ENCODE measurements at places on chromosomes 5 and 9. TPM values are rescaled to one million over a fixed set of nuclear protein-coding genes. Genes with fewer than 3 reads are reported as not detected.

GRCh38 chr9:97060796-97061195 lies 21.9 kb upstream of the CTSV start:
- no peak for DNase-seq

The ADAMTS16 gene
- not detected for total RNA-seq

- DNase-seq, result no peak
Measured at GRCh38 chr5:440401-441201, 2.4 kb upstream of the EXOC3 start.

DNA sequence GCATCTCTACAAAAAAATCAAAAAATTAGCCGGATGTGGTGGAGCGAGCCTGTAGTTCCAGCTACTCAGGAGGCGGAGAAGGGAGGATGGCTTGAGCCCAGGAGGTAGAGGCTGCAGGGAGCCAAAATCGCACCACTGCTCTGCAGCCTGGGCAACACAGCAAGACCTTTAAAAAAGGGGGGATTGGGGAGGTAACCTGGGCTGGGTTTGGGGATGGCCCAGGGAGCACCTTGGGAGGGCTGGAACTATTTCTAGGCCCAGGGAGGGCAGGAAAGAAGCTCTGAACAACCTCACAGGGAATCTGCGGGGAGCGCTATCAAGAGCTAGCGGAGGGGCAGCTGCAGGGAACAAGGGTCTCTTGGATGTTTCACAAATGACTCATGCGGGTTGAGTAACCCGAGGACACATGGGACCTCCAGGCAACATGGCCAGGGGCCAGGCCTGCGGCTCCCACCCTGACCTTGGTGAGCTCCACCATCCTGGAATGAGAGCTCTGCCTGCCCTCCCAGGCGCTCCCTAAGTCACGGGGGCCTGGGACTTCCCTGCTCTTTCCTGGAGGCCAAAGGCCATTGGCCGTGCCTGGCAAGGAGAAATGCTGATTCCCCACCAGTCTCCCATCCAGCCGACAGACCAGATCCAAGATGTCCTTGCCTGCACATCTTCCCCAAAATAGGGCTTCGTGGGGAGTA lies 23.4 kb downstream of the SARDH start:
- no peak for DNase-seq

GRCh38 chr5:6772886-6773285 lies 59.7 kb downstream of the TENT4A start:
- DNase-seq, result no peak

DNA sequence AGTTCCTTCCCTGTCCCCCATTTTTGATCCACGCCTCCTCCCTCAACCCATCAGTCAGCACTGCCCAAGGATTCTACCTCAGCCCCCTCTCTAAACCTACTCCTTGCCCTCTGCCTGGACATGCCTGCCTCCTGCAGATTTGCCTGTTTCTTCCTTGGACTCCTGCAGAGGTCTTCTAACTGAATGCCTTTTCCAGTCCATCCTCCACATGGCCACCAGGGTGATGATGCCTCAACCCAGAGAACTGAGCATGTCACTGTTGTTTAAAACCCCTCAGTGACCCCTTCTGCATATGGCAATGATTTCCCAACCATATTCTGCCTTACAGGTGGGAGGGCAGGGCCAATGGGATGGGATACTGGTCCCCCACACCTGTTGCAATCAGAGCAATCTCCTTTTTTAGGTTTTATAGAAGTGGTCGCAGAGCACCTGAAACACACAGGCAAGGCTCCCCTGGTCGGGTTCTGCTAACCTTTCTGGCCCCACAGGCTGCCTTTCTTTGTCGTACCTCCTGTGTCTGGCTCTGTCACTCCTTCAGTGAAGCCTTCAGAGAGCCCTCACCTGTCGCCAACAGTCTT lies 9.3 kb downstream of the PHYKPL start:
- DNase-seq, result no peak

DNA sequence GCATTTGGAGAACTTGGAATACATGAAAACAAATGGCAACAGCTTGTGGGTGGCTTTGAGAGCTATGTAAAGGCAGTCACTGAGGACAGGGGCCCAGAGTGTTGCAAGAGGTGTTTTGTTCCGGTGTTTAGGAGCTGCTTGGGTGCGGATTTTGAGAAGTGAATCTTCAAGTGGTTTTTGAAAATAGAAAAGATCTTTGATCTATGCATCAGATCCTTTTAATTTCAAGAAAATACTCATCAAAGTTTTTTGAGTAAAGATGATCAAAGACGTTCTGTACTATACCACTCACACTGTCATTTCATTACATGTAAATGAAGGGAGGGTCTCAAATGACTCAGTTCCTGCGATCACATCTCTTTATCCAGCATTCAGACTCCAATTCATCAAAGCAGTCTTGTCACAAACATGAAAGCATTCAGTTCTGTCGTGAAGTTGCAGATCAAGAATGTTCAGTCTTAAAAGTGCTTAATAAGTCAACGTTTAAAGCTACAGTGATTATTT lies 112.5 kb downstream of the WDR41 start:
- peak; percentile 81 for DNase-seq

DNA sequence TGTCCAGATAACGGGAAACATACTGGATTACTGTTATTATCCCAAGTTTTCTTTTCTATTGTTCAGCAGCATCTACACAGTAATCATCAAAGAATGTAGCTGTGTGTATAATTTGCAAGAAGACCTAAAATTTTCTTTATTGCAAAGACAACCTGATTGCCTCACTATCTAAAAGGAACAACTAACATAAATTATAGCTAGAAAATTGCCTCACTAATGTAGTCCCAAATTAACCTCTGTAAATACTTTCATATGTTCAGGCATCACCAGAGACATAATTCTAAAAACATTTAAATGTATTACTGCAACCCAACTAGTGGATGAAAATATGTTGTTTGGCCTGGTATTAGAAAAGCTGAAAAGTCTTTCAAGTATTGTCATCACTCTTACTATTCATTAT lies 275.4 kb downstream of the CDH12 start:
- DNase-seq, result no peak

The SLC6A18 gene
- not detected for total RNA-seq

GRCh38 chr9:124488641-124489210 lies 18.5 kb downstream of the NR5A1 start:
- DNase-seq, result no peak

- no peak for DNase-seq
Measured at GRCh38 chr9:128275198-128276007, at the start of gene GOLGA2. TSS of gene GOLGA2 (minus strand) at chr9:128276007. CDS start at chr9:128275976, 31 bp downstream.

DNA sequence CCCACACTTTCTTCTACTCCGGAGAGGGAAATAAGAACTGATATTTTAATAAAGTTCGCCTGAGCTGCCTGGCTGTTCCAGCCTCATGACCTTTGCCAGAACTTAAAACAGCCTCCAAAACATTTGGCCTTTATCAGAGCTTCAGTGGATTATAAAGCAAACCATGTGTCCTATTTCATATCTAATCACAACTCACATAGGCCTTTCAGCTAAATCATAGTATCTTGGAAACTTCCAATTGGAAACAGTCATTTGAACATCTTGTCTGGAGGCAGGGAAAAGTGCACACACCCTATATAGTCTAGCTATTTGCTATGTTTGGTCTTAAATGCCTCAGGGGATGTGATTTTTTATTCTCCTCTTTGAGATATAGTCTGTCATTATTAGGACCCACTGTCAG lies 46.0 kb upstream of the FREM1 start:
- DNase-seq, result no peak

- no peak for DNase-seq
Measured at GRCh38 chr5:126471875-126472537, 48.8 kb downstream of the GRAMD2B start.

The SCGB3A2 gene
- not detected for total RNA-seq

GRCh38 chr5:138946241-138946623 lies 71.1 kb upstream of the LRRTM2 start:
- no peak for DNase-seq

DNA sequence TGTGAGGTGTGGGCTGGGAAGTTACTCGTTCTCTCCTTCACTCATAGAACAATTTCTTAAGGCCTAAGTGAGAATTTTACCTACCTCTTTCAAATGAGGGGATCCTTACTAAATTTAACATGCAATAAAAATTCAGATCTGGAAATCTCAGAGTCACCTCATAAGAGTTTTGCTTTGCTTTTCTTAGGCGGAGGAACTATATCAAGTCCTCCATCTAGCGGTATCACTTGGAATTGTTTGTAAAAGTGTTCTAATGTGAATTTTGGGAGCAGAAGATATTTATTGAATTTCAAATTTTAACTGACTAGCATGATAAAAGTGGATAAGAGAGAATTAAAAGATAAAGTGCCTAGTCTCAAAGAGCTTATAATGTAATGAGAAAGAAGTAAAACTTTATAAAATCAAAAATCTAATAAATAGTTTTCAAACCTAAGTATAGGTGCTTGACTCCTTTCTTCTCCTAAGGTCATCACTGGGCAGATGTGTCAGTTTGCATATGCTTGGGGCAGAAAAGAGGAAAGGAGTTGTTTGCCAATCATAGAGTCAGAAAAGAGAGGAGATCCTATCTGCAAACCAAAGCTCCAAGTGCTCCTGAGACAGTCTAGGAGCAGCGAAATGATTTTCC lies 145.7 kb upstream of the DAB2 start:
- no peak for DNase-seq

The ECM2 gene
- total RNA-seq, result not detected

The TAF11L6 gene
- not detected for total RNA-seq

DNA sequence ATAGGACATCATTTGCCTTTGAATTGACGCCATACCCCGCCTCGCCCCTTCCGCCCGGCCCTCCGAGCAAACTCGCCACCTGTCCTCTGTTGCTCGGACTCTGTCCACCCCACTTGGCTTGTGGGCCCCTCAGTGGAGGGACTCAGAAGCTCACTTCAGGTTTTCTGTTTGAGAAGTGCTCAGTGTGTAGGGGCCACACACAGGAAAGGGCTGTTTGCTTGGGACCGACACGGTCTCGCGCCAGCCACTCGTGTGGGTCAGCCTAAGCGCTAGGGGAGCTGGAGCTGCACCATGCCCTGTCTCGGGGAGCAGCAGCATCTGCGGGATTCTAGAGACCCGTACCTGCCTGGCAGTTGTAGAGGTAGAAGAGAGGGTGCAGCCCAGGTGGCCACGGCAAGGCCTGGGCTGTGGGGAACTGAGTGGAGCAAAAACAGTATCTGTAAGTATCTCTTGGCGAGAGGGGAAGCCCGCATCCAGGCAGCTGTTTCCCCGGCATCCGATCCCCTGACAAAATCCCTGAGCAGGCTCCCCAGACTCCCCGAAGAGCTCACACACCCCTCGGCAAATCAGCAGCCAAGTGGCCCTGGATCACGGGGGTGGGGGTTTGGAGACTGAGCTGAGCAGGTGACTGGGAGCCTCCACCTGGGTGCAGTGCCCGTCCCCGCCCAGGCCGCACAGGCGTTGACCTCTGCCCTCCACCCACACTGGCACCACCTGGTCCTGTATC lies 52.2 kb downstream of the COL5A1 start:
- no peak for DNase-seq

GRCh38 chr5:59798862-59799667 lies 94.5 kb downstream of the PDE4D start:
- DNase-seq, result peak; percentile 66

The PCDHGC5 gene
- not detected for total RNA-seq

The TERT gene
- 10.1 TPM for total RNA-seq

The NCS1 gene
- total RNA-seq, result 5.4 TPM

The BAAT gene
- 0.07 TPM for total RNA-seq

- no peak for DNase-seq
Measured at GRCh38 chr5:147390654-147391225, 119.1 kb downstream of the DPYSL3 start.

The SLC24A2 gene
- total RNA-seq, result not detected

The PRSS3 gene
- total RNA-seq, result not detected

The MSX2 gene
- total RNA-seq, result not detected

DNA sequence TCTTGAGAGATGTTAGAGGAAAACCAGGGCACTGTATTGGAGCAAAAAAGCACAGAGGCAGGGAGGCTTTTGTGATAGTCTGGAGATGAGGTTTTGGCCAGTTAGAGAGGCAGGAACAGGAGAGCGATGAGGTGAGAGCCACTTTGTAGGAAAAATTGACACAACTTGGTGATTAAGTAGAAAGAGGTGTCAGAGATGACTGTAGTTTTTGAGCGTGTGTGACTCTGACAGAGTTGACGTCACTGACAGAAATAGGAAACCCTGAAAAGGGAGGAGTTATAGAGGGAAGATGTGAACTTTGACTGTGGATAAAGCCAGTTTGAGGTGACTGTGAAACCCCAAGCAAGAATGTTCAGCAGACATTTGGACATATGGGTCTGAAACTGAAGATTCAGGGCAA lies 15.7 kb downstream of the NFX1 start:
- DNase-seq, result peak; percentile 81

The TIGD6 gene
- 2.5 TPM for total RNA-seq

The MLANA gene
- total RNA-seq, result not detected

DNA sequence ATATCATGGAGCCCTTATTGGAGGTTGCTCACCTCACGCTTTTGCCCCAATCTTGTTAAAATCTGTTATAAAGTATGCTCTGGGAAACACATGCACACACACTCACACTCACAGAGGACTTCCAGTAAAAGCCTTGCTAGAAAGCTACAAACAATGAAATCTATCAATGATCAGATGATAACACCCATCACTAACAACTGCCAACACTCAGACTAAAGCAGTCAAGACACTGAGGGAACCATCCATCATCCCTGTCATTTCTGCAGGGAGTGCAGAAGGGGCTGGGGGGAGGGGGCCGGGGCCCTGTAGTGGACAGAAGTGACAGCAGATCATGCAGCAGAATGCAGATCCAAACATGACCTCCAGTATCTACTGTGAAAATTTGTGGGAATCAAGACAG lies 179.1 kb downstream of the AOPEP start:
- no peak for DNase-seq

GRCh38 chr5:178391480-178391879 lies 158.9 kb upstream of the PHYKPL start:
- DNase-seq, result no peak

DNA sequence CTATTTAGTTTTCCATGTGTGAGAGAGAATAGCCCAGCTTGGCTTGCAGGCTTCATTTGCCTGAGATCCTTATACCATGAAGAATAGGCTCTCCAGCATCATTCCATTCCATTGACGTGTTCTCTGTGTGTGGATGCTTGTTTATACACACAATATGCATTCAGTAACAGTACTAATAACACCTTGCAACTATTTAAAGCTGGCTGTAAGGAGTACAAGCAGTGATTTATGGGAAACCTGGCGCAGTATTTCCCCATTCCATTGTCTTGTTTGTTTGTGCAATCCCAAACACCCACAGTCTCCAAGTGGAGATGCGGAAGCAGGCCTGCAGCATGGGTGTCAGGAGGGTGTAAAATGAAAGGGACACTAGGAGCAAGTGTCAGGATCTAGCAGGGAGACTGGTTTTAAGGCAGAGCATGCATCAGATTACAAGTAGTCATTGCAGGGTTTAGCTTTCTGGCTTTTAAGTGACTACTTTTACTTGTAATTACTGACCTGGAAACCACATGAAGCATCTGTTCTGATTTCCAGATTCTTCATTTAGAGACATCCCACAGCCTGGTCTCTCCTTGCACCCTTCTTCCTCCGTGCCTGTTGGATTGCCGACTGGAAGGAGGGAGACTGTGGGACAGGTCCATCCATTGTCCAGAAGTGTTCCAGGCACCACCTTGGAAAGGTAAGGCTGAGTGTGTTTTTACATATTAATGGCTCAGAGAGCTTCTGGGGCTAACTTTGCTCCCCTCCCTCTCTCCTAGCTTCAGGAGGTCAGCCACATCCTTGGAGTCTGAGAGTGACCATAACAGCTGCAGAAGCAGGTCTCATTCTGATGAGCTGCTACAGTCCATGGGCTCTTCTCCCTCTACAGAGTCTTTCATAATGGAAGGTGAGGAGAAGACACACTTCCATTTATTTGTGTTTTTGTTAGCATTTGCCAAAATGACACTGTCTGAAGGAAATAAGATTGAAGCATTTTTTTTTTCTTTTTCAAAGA lies 241.6 kb downstream of the ARHGEF28 start:
- no peak for DNase-seq

- no peak for DNase-seq
Measured at GRCh38 chr5:176714067-176714466, 66.8 kb downstream of the TSPAN17 start.

The PRRX2 gene
- total RNA-seq, result 3.4 TPM
